ENCODE measurements at places on chromosomes 6 and 20. TPM values are rescaled to one million over a fixed set of nuclear protein-coding genes. Genes with fewer than 3 reads are reported as not detected.

Gene ABHD16B
- total RNA-seq: not detected

Gene IYD
- 0.09 TPM for total RNA-seq

Gene IMPG1
- 0.04 TPM for total RNA-seq

Gene VNN1
- total RNA-seq: 0.88 TPM

Gene GLO1
- 16.6 TPM for total RNA-seq

Gene PRRC2A
- 45.3 TPM for total RNA-seq

Gene TINAG
- total RNA-seq: not detected

Gene IPCEF1
- total RNA-seq: 2.9 TPM

Gene TNF
- 0.87 TPM for total RNA-seq

Gene DUSP22
- total RNA-seq: 21.1 TPM

Gene SEL1L2
- not detected for total RNA-seq

Gene BIRC7
- total RNA-seq: not detected

Gene OR2B6
- not detected for total RNA-seq

Gene ADAM33
- 2.6 TPM for total RNA-seq

Gene BTN3A1
- total RNA-seq: 11.2 TPM

Gene PLCB1
- total RNA-seq: 15.6 TPM

Gene RWDD1
- 26.0 TPM for total RNA-seq

Gene UCKL1
- 23.1 TPM for total RNA-seq

Gene OR12D3
- total RNA-seq: not detected

Gene PPP1R16B
- total RNA-seq: 1.6 TPM

Gene NOX3
- total RNA-seq: not detected

Gene RNF182
- total RNA-seq: 2.2 TPM

Gene WFDC6
- total RNA-seq: not detected

Gene GGT7
- 23.7 TPM for total RNA-seq

Gene CTCFL
- total RNA-seq: not detected

Gene RAD21L1
- not detected for total RNA-seq

Gene STK35
- total RNA-seq: 10.7 TPM

Gene ADGRF4
- not detected for total RNA-seq

Gene NPEPL1
- total RNA-seq: 15.0 TPM

Gene ZNF831
- 0.16 TPM for total RNA-seq

Gene RIPOR2
- 0.28 TPM for total RNA-seq

Gene GPANK1
- total RNA-seq: 9.5 TPM

Gene SIRT5
- 5.4 TPM for total RNA-seq

Gene LTV1
- total RNA-seq: 8.7 TPM

Gene TAPBP
- 31.0 TPM for total RNA-seq

Gene ADTRP
- total RNA-seq: 0.24 TPM

Gene MAFB
- 20.5 TPM for total RNA-seq

Gene PI16
- total RNA-seq: 2.5 TPM

Gene TRIM40
- not detected for total RNA-seq

Gene TRAPPC3L
- total RNA-seq: not detected

Gene GINS1
- total RNA-seq: 0.32 TPM

Gene F13A1
- total RNA-seq: 30.9 TPM

All from pancreas (tissue), 10 donors.